Stimulated activated CD4-positive, alpha-beta T cell treated with anti-CD3 and anti-CD28 coated beads, Interleukin-2, amount 100 ng/mL, for 4 hours (primary cell): ENCODE measurements at places on chromosomes 3 and 15.

DNA sequence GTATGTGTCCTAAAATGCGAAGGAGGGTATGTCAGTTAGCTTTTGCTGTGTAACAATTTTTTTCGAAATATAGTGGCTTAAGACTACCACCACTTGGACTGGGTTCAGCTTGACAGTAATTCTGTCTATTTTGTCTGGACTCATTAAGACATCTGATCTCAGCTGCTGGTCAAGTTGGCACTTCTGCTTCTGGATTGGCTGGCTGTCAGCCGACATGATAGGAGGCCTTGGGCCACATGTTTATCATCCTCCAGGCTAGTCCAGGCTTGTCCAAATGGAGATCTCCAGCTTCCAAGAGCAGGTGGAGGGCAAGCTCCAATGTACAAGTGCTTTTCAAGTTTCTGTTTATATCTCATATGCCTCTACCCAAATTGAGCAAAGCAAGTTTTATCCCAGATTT lies 95.9 kb downstream of the GALK2 start:
- DNase-seq: no peak

- DNase-seq: no peak
Observed at GRCh38 chr3:117580806-117581205, 871.2 kb downstream of the TUSC7 start.

DNA sequence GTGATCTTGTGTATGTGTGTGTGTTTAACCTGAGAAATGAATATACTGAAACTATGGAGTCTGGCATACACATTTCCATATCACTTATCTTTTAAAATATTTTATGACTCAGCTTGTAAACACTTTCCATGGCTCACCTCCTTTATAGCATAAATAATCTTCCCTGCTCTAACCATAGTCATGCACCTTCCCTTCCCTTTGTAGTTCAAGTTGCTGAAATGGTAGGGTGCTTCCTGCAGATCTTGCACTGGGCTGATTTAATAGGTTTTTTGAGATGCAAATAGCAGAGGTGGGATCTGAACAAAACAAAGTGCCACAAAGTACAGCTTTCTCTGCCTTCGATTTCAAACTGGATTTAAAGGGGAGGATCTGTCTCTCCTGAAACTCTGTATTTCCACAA lies 712.7 kb upstream of the LMCD1 start:
- no peak for DNase-seq

DNA sequence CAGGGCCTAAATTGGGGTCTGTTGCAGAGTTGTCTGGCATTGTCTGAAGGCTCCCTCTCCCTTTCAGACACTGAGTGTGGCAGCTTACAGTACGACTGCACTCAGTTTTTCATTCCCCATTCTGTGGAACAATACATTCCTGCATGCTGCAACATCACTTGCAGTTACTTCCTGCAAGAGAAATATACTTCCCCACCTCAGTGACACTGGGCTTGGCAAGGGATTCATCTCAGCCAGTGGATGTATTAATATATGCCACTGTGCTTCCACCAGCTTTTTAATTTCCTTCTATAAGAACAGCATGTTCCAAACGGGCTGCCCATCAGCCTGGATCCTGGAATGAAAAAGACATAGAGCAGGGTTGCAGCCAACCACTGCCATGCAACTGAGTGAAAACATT lies 23.1 kb downstream of the B3GALNT1 start:
- no peak for DNase-seq

DNA sequence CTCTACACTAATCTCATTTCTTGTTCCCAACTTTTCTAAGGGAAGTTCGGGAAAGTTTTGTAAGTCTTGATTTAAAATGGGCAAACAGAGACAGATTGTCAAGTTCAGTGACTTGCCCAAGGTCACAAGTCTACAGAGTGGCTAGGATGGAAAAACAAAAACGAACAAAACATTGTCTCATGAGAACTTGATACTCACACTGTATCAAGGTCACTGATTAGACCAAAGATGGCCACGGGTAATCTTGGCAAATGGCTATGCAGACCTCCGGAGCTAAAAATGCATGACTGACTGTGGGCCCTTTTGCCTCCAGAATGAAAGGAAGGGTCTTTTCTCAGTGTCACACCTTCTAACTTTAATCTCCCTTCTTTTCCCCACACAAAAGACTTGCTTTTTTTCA lies 460.9 kb downstream of the FOXP1 start:
- DNase-seq: no peak

GRCh38 chr3:89360156-89360555 lies 252.7 kb downstream of the EPHA3 start:
- DNase-seq: no peak

DNA sequence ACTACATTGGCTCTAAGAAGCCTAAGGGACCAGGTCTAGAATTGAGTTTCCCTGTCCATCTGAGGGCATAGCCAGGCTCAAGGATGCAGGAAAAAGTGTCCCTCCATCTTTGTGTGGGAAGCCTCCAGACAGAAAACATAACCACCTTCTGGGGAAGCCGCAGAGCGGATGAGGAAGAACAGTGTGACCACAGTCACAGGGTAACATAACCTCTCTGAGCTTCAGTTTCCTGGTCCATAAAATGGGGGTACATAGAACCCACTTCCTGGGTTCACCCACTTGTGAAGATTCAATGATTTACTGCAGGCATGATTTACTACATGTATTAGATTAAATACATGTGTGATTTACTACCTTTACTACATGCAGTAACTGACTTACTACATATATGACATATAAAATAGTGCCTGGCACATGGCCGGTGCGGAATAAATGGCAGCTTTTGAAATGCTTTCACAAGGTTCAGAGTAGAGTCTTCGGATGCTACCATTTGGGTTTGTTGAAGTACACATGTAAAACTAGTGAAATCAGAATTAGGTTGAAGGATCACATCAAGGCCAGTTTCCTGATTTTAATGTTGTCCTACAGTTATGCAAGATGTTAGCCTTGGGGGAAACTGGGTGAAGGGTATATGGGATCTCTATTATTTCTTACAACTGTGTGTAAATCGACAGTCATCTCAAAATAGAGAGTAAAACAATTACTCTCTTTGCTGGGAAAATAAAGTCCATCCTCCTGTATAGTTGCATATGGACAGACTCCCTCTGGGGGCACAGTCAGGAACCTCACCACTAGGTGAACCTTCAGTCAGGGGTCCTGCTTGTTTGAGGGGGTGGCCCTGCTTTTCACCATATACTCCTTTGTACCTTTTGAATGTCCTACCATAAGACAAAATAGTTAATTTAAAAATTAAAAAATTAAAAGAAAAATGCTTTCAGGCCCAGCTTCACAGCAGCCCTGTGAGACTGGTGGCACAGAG lies 86.0 kb downstream of the SEMA5B start:
- no peak for DNase-seq

GRCh38 chr3:64152086-64152485 lies 73.2 kb downstream of the PRICKLE2 start:
- no peak for DNase-seq

GRCh38 chr3:65672871-65673815 lies 365.6 kb downstream of the MAGI1 start:
- DNase-seq: no peak

GRCh38 chr15:89837134-89837829 lies 22.6 kb upstream of the ANPEP start:
- DNase-seq: no peak
